Globus pallidus (tissue), 1 donor: ENCODE measurements at places on chromosomes 12 and 14.

DNA sequence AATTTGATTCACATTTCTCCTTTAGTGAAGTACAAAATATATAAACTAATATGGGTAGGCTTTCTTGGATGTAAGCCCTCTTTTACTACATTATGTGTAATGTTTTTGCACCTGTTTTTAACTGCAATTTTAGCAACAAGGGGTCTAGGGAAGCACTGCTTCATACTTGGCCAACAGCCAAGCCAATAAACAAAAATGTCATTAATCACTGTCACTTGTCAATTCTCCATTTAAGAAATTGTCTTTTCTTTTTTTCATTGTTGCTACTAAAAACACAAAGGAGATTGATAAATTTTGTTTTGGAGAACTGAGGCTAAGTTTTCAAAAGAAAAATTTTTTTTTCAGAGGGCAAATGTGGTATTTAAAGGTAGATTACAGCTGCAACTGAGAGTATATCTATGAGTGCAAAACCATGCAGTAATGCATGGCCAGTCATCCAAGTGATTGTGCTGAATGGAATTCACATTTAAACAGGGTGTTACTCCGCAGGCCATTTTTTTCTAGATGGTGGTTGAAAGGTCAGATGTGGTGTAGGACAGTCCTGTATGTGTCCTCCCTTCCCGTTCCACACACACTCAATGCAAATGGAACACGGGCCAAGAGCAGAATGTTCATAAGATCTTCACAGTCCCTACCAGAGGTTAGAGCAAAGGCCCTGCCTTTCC is 503.0 kb upstream of the LMO3 start:
- no peak for DNase-seq

GRCh38 chr12:39912211-39912980 is 193.5 kb downstream of the SLC2A13 start:
- DNase-seq = no peak

DNA sequence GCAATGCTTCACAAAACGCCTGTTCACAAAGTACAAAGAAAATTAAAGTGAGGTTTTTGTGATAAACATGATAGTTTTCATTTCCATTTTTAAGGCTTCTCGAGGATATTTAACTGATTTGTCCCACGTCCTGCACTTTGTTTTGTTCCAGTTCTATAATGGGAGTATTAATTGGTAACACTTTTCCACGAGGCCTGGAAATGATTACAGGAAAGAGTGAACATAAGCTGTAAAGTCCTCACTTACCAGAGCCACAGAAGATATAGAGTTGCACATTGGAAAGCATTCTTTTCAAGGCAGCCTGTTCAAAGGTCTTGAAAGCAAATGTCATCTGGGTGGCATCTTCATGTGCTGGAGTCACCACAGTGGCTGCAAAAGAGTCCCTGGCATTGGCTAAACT is 1236.6 kb downstream of the BCL11B start:
- no peak for DNase-seq

DNA sequence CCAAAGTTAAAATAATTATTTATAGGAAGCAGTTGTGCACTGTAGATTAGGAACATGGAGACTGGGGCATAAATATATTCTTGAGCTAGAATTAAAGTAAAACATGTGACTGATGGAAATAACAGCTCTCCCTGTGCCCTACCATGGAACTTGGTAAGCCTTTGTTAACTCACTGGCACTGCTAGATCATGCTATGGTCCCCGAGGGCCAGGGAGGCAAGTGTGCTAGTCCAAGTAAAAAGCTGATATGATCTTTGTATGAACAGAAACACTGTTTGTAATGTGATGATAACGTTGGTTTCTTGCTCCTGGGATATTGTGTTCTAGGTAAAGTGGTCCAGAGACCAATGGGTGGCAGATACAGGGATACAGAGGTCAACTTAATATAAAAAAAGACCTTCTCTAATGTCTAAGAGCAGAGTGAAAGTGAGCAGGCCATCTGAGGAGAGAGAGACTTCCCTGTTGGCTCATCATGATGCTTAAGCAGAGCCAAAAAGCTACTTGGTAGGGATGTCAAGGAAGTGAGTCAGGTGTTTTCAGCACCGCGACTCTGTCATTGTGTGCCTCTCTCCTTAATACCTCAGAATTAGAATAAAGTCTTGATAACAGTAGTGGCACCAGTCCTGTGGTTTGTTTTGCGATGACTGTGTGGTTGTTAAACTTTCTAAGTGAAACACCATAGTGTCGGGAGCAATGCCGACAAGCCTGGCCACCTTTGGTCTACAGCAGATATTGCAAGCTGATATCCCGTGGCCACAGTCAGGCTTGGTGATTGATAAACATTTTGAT is 27.6 kb downstream of the BICD1 start:
- no peak for DNase-seq

- DNase-seq = peak; percentile 56
Observed at GRCh38 chr12:67647799-67648520, 585 bp upstream of the DYRK2 start.

GRCh38 chr12:5166976-5167375 is 123.3 kb downstream of the KCNA5 start:
- DNase-seq = no peak

DNA sequence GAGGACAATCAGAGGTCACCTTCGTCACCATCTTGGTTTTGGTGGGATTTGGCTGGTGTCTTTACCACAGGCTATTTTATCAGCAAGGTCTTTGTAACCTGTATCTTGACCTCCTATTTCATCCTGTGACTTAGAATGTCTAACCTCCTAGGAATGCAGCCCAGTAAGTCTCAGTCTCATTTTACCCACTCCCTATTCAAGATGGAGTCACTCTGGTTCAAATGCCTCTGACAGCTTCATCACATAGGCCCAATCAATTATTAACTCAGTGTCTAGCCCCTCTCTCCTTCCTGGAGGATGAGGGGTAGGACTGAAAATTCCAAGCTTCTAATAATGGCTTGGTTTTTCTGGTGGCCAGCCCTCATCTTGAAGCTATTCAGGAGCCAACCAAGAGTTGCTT is 111.4 kb upstream of the NAP1L1 start:
- DNase-seq = no peak

DNA sequence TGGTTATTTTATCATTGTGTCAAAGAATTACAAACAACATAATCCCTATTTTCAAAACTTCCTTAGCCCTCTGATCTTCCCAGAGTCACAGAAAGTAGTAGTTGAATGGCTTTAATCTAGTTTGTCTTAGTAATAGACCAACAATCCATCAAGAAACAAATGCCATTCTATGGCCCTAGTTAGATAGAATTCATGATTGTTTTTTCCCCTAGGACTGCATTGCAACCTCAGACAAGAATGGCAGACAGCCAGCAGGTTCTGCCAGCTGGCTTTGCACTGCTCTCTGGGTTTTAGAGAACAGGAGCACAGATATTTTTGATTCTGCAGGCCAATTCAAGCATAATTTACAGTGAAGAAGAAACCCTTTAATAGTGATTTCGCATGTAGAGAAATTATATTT is 33.8 kb downstream of the SYT1 start:
- peak; percentile 6 for DNase-seq

GRCh38 chr12:90036637-90037036 is 328.0 kb upstream of the ATP2B1 start:
- no peak for DNase-seq

- DNase-seq = no peak
Observed at GRCh38 chr14:65580973-65581372, 168.4 kb downstream of the FUT8 start.

GRCh38 chr14:100667656-100668055 is 59.0 kb upstream of the DLK1 start:
- no peak for DNase-seq

DNA sequence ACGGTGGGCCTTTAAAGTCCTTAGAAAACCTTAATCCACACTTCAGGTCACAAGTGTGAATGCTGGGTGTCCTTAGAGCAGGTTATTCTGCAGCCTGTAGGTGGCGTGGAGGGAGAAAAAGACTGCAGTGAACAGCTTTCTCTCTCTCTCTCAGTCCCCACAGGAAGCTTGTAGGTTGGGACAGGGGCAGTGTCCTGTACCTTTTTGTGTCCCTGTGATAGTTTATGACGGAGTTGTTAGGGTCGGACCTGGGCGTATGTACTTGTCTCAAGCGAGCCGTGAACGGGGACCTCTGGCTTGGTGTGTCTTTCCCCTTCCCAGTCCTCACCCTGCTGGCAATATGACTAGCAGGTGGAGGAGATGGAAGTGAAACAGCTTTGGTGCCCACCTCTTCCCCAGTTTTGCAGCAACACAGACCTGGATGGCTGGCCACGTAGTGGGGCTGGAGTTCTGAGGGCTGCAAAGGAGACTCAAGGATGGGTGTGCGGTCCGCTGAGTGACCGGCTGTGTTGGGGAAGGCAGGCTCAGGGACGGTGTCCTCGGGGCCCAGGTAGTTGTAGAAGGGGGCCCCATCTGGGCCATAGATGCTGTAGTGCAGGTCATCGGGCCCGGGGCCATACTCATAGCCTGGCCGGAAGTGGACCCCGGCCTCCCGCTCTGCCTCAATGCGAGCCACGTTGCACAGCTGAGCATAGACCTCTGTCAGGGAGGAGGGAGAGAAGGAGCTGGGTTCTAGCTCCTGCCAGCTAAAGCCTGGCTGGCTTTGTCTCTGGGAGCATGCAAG is 8.9 kb downstream of the ISCA2 start:
- no peak for DNase-seq

- no peak for DNase-seq
Observed at GRCh38 chr12:113781415-113782198, 184.5 kb downstream of the RBM19 start.

- DNase-seq = no peak
Observed at GRCh38 chr12:109951751-109952150, 44.4 kb downstream of the GIT2 start.

DNA sequence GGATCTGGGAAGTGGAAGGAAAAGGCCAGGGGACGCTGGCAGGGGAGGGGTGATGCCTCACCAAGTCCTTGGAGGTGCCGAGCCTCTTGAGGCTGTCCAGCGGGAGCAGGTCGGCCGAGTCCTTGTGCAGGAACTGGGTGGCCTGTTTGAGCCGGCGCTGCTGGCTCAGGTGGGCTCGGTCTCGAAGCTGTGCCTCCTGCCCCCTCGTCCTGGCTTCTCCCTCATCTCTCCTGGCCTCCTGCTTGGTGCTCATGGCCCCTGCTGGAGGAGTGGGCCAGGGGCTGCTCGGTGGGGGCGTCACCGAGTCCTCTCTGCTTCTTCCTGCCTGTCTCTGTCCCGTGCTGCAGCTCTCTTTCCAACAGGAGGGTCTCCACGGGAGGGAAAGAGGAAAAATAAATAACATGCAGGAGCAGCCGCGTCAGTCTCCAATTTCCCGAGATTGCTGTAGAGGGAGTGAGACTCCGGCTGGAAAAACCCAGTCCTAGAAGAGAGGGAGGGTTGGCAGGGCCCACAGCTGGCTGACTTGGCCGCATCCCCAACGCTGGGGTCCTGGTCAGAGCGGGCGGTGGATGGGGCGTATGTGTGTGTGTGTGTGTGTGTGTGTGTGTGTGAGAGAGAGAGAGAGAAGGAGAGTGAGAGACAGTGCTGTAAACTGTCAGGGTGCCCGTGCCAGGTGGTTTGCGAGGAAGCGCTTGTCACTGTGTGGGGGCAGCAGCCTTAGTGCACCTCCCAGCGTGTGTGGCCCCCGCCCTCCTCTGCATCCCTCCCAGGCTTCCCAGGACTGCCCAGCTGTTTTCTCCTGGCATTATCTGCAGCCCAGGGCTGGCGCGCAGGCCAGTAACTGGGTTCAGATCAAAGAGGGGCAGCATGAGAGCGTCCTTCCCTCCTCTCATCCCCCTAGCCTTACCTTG is at the start of gene NRIP2:
NRIP2 (minus strand) TSS at position 455 of the 911 bp plus-strand sequence; CDS start at position 403, 52 bp downstream.
- peak; percentile 77 for DNase-seq
